ENCODE measurements at places on chromosomes 6 and 20.

DNA sequence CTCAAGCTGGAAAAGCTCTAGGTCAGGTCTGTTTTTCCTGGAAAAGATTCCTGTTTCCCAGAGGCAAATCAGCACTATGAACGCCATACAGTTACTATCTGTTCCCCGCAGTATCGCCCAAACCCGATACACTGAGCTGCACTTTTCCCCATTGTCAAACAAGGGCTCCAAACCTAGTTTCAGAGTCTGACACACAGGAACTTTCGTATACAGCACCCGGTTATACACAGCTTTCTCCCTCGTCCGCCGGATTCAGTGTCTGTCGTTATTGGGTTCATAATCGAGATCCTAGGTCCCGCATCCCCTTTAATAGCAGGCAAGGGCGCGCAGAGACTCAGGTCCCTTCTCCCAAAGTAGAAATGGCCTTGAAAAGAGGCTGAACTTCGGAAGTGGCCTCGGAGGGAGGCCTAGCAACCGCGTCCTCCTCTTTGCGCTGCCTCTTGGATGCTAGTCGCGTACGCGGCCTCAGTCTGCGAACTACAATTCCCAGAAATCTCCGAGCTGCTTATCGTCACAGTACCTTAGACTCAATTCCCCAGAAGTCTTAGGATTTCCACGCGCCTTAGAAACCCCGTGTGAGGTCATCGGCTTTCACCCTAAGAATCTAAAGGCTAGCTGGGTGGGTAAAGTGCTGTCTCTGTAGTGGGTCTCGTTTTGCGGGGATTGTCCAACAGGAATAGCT lies 34.2 kb downstream of the ZNF391 start:
- DNase-seq = no peak

- DNase-seq = no peak
These were observed 147.0 kb downstream of the SLC35F1 start for GRCh38 chr6:118054082-118054481.

DNA sequence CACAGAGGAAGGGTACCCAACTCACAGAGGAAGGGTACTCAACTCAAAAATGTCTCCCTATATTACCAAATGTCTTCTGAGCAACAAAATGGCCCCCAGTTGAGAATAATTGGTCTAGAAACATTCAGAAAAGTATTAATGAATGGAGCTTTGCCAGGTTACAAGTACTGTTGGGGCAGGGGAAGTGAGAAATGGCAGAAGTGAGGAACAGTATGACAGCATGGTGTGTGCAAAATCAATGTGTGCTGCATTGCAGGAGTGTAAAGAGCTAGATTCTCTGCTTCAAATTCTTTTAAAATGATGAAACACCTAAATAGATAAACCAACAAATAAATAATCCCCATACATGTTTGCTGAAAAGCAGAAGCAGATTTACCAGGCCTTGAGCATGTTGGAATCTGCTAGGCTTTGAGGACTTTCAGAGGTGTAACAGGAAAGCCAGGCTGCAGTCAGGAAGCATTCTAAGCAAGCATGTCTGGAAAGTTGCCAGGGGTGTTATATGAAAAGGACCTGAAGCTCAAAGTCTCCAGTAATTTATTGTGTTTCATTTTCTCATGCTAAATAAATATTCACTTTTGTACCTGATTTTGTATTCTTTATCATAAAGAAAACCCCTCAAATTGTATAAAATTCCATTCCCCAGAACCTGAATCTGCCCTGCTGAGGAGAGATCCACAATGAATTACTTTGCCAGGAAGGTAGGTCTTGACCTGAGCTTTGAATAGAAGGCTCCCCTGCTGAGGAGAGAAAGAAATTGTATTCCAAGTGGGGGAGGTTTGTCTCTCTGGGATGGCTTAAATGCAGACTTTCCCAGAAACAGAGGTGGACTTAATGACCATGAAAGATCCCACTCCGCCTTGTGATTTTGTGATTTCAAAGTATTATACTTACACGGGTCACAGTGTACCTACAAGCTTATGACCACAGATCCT lies 265.0 kb upstream of the MARCKS start:
- DNase-seq = no peak

GRCh38 chr6:1328129-1328800 lies 16.4 kb downstream of the FOXQ1 start:
- DNase-seq = no peak

- DNase-seq = no peak
These were observed 29.0 kb downstream of the NCOA7 start for GRCh38 chr6:125819535-125820326.

- no peak for DNase-seq
These were observed 13.5 kb upstream of the TBX18 start for GRCh38 chr6:84777888-84778287.

DNA sequence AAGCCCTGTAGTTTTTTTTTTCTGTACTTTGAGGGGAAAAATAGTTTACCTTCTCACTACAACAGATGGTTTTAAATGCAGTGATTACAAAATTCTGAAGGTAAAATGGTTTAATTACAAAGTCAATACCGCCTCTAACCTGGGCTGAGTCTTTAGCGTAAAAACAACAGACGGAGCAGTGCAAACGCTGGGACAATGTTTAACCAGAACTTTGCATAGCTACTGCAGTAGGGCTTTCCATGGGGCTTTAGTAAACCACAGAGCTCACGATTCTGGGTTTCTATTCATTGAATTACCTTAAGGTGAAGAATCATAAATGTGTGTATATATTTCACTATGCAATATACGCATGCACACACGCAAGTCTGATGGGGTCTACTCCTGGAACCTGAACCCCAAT lies 77.9 kb downstream of the RFX6 start:
- no peak for DNase-seq

DNA sequence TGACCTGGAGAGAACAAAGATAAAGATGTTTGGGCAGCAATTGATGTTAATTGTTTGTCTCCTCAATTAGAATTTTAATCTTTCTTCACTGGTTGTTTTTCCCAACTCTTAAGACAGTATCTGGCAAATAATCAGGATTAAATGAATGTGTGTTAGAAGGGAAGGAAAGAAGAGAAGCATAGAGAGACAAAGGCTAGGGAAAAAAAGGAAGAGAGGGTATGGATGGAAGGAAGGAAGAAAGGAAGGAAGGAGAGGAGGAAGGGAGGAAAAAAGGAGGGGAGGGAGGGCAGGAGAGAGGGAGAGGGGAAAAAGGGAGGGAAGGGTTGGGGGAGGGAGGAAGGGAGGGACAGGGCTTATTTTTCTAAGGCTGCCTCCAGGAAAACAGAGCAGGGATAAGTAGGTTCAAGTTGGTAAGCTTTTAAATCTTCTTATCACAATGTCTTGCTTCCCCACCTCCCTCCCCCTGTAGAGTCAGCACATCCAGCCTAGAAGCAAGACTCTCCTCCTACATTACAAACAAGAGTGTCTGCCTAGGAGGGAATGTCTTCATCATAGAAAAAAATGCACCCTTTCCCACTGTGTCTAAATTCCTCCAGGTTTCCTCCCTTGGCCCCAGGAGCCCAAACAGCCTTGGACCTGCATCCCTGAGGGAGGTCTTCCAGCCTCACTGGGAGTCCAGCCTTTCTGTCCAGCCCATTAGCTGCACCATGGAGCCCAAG lies 447.8 kb upstream of the JARID2 start:
- DNase-seq = no peak
